Ecto neural progenitor cell (in vitro differentiated cells): ENCODE measurements at places on chromosomes 7 and 10.

- DNase-seq, result no peak
Observed at GRCh38 chr10:876438-876837, 55.1 kb downstream of the LARP4B start.

GRCh38 chr10:77819210-77820112 lies 107.1 kb downstream of the DLG5 start:
- DNase-seq, result no peak

GRCh38 chr10:35089611-35090161 lies 455 bp downstream of the CUL2 start:
- no peak for DNase-seq

DNA sequence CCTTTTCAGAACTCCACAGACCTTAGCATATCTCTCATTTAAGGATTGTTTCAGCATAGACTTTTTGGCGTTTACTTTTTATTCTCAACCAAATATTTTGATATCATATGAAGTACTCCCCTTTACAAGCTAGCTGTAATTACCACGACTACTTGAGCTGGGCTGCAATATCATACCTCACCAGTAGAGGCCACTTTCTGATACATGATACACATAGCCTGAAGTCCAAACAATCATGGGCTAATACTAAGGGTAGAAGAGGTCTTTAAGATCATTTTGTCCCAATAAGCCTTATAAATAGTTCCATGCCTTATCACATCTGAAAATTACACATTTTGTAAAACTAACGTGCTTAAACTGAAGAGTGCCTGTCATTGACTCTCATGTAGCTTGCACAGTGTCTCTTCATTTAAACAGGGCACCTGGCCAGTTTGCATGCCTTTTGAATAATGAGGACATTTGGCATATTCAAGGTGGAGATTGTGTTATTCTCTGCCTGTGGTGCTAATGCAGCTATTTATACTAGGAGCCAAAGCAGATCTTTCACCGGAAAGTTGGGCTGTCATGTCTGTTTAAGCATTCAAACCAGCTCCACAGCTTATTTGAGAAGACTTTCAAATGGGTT lies 403.7 kb upstream of the ZMIZ1 start:
- DNase-seq, result no peak
